Germinal center (tissue), 1 donor: ENCODE measurements at places on chromosomes 4 and X.

DNA sequence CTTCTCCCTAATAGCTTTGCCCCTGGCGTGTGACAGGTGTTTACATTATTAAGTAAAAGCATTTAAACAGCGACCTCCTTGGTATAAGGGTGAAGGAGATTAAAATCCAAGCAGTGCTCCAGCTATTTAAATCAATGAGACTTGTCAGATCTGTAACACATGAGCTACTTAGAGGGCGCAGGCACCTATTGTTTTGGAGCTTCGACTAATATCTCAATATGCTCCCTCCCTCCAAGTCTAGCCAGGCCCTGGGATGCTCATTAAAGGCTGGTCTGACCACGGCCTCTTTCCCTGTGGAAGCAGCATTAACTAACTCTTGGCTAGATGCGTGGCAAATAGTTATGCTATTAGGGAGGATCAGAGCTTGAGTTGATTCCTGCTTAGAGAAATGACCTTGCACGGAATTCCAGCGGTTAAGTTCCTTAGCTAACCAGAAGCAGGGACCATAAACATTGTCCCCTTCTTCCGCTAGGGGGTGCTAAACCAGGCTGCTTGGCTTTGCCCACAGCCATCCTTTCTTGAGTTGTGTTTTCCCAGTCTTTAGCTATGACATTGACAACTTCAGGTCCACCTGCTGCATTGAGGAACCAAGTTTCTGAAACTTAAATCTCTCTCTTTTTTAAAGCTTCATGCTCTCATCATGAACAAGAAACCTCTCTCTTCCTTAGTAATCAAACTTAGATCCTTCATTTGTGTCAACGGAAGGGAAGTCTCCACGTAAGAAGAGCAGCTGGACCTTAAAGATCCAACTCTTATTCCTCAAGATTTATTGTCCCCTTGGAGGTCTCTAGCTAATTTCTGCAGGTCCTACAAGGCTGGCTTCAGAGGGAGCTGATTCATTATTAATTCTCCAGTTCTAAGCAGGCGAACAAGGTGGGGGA is 80.7 kb upstream of the IGFBP7 start:
- peak; percentile 24 for DNase-seq

- no peak for DNase-seq
Measured at GRCh38 chr4:24065974-24066373, 176.1 kb upstream of the PPARGC1A start.

DNA sequence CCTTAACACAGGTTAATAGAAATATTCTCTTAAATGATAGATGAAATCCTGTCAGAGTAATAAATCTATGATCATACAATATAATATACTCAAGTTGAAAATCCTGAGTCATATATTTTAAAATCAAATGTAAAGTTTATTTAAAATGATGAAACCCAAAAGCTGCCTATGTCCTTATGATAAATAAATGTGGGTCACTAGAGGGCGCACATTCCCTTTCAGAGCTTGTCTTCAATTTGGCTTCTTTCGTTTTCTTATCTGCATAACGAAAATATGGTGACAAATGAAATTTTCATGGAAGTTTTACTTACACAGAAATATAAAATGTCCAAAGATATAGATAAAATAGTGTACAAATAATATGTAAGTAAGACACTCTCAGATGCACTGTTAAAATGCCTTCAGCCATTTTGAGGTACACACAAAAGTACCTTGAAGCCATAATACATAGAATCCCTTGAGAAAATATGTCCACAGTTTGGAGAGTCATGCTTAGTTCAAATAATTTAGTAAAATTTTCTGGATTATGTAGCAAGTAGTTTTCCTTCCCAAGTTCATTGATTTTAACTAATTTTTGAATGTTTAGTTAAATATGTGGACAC is 680.4 kb downstream of the DMD start:
- no peak for DNase-seq

DNA sequence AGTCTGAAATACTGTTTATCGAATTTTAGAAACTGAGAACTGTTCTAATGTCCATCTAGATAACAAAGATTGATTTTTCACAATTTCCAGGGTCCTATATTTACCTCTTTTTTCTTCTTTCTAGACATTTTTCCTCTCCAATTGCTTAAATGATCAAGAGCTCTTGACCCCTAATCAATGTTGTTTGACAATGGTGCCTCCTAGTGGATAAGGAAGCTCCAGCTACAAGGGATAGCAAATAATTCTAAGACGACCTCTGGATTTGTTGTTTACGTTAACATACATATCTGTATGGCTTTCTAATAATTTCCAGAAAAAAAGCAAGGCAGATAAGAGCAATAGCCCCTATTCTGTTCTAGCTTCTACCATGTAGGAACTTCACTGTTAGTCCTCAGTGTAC is 35.8 kb downstream of the GPR82 start:
- no peak for DNase-seq

DNA sequence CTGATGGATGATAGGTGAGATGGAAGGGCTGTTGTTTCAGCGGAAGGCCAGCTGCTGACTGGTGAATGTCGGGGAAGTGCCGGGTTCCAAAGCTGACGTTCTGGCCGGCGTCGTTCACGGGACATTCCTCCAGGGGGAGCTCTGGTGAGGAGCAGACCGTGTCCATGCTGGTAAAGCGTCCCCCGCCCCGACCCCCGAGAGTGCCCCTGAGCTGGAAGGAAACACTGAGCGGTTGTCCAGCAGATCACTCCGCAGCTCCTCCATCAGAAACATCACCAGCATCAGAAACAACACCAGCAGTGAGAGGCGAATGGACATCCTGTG is 18.6 kb upstream of the ADRA2C start:
- DNase-seq, result no peak

DNA sequence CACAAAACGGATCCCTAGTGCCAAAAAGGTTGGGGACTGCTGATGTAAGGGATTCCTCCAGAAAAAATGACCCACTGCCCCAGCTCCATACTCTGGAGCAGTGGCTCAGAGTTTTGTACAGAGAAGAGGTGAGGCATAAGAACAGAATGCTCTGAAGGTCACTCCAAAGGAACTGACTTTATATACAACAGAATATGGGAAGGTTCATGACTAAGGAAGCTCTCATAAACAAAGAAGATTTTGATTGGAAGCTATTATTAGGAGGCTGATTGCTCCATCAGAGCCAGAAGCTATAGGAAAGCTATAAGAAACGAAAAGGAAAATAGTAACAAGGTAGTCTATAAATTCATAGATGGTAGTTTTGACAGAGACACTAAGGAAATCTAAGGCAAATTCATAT is 203.1 kb downstream of the SLC7A11 start:
- DNase-seq, result no peak

- DNase-seq, result no peak
Measured at GRCh38 chrX:42691196-42691595, 86.8 kb downstream of the PPP1R2C start.

DNA sequence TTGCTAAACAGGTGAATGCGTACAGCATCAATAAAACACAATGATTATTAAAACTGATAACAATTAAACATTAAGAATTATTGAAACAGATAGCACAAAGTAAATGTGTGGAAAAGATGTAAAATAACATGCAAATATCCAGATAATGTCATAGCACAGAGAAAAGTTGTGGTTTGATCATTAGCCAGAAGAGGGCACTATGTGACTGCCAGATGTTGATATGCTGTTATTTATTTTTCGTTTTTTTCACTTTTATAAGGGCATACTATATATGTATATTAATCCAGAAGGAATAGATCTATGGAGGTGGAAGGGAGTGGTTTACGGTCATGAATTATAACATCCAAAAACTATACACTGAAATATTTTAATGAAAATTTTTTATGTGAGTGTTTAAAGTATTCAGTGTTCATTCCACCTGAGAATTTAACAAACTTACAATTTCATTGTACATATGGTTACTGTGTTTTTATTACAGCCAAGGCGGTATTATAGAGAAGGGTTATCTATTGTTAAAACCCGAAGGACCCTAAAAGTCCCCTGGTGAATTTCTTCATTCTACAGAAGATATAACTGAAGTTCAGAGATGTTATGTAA is 211.9 kb upstream of the UGT8 start:
- peak; percentile 24 for DNase-seq

GRCh38 chrX:40011322-40012038 is 86.3 kb downstream of the BCOR start:
- DNase-seq, result no peak

GRCh38 chrX:125757794-125758564 is 408.1 kb downstream of the DCAF12L2 start:
- DNase-seq, result no peak

GRCh38 chr4:48804584-48805301 is 24.7 kb upstream of the FRYL start:
- no peak for DNase-seq

DNA sequence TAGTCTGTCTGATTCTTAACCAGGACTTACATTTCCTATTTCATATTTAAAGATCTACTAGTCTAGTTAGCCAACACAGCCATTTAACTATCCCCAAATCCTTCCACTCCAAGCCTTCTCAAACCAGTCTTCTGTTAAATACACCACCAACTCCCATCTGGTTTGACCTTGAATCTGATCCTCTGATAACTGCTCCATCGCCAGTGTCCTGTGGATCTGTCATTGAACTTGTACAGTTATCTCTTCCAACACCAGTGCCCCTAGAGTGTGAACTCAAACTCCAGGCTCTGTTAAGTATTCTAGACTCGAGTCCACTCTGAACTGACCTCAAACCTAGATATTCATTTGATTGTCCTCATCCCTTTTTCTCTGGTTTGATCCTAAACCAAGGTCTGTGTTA is 14.4 kb downstream of the WDR13 start:
- no peak for DNase-seq

DNA sequence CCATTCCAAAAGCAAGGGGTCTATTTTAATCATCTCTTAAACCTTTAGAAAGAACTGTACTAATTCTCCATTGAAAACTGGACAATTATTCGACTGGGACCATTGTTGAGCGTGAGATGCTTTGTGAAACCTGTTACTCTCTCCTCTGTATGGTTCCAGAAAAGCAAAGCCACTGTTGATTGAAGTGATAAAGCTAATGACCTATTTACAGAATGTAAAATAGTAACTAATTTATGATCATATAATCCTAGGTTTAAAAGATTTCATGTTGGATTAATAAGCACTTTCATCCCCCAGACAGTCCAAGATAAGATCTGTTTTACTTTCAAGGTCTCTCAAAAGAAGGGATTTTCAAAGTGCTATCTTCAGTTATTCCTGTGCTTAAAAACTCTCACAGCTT is 614.5 kb downstream of the TMA16 start:
- DNase-seq, result no peak

- DNase-seq, result no peak
Measured at GRCh38 chr4:170248576-170248975, 158.8 kb upstream of the AADAT start.

- DNase-seq, result no peak
Measured at GRCh38 chr4:11537846-11538245, 109.2 kb upstream of the HS3ST1 start.

DNA sequence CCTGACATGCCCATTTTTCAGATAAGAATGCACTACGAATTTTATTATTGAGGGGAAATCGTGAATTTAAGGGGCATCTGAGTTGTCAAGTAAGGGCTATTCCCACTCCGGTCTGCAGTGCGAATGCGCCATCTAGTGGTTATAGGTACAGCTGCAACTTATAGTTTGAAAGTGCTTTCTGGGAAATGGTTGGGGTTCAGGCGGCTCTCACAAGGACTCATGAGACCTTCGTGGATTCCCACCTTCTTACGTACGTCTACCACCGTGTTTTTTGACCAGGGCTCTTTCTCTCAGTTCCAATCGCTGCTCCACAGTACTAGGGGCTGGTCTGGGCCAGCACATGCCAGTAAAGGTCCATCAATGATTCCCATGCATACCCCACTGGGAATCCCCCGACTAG is 12.3 kb downstream of the MSL3 start:
- peak; percentile 62 for DNase-seq

GRCh38 chr4:84171871-84172270 is 327.2 kb downstream of the NKX6-1 start:
- DNase-seq, result no peak

- DNase-seq, result peak; percentile 88
Measured at GRCh38 chrX:16946361-16946964, at the start of gene REPS2. TSS of gene REPS2 (plus strand) at chrX:16946658. CDS start at chrX:16946862, 204 bp downstream.

- DNase-seq, result no peak
Measured at GRCh38 chrX:33336783-33337182, 125.4 kb upstream of the DMD start.

- no peak for DNase-seq
Measured at GRCh38 chrX:53660004-53660403, 26.5 kb downstream of the HUWE1 start.

- no peak for DNase-seq
Measured at GRCh38 chrX:18210470-18210869, 10.2 kb downstream of the BEND2 start.

- DNase-seq, result no peak
Measured at GRCh38 chr4:17502756-17503155, 9.1 kb downstream of the QDPR start.

- DNase-seq, result no peak
Measured at GRCh38 chrX:109629310-109629709, 4.3 kb upstream of the KCNE5 start.

DNA sequence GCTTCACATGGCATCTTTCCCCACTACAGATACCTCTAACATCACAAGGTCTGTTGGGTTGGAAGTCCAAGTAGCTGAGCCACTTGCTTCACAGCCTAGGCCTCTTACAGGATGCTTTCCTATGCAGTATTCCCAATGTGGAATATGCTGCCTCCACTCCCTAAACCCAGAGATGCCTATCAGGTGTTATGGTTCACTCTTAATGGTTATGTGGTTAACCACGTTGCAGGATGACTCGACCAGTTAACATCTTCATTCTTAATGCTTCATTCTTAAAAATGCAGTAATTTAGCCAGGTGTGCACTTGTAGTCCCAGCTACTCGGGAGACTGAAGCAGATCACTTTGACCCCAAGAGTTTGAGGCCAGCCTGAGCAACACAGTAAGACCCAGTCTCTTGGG is 24.2 kb downstream of the HAUS3 start:
- DNase-seq, result no peak

- DNase-seq, result no peak
Measured at GRCh38 chrX:150293311-150294013, 69.7 kb upstream of the MAMLD1 start.

GRCh38 chrX:10146346-10146745 is 10.4 kb upstream of the CLCN4 start:
- no peak for DNase-seq

DNA sequence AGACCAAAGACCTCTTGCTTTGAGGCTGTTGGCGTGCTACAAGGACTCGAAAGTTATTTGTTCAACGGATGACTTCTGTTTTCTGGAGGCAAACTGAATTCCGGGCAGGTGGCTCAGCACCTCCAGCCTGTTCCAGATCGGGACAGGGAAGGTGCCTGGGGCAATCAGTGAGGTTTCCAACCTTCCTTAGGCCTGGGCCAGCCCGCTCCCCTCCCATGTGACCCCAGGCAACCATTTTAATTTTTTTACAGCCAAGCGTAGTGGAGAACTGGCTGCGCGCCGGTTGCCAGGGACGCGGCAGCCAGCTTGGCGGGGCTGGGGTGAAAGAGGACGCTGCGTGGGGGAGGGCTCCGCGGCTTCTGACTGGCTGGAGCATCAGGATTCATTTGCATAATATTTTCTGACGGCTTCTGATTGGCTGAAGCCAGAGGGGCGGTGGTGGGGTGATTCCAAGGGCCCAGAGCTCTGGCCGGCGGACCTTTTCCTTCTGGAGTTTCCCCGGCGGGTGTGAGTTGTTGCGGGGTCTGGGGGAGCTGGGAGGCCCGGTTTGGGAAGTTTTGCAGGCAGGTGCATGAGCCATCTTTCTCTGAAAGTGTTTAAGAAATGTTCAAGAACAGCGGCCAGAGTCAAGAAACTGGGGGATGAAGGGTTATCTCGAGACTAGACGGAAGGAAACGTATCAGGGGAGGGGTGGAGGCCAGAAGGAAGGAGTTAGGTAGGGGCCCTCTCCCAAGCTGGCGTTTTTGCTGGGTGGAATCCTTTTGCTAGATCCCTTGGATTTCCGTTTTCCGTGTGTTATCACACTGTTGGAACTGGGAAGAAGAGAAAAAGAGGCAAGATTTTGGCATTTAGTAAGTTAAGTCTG is at the start of gene MID1IP1:
MID1IP1 (plus strand) TSS at position 479 of the 865 bp plus-strand sequence. CDS start 3,488 bp downstream, outside the sequence.
- peak; percentile 80 for DNase-seq
